ENCODE measurements at places on chromosomes 2 and 18. TPM values are rescaled to one million over a fixed set of nuclear protein-coding genes. Genes with fewer than 3 reads are reported as not detected.
A peak's percentile ranks its signal among the peaks of the same experiment; 100 is the strongest.

The ARHGEF33 gene
- total RNA-seq, result 0.06 TPM

The TDRD15 gene
- total RNA-seq, result not detected

The XIRP2 gene
- total RNA-seq, result 0.11 TPM

DNA sequence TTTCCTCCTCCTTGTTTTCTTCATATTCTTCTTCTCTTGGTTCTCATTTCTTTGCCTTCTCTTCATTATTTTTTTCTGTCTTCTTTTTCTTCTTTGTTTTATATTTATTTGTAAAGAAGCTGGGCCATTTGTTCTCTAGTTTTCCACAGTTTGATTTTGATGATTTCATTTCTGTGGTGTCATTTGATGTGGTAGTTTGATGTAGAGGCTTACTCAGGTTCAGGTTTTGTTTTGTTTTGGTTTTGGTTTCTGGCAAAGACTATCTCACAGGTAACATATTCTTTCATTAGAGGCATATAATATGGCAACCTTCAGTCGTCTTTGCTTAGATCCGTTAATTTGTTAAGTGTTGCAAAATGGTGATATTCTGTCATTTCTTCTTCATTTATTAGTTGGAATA, 75.3 kb downstream of the BABAM2 start:
- peaks cover 16% of the 10 kb centered on the region for H3K4me1 ChIP-seq
- H3K27me3 ChIP-seq, result no peaks in the 10 kb centered on the region
- H3K27ac ChIP-seq, result no peak overlapping the region
- DNase-seq, result no peak
- no peak overlapping the region for H3K4me3 ChIP-seq

- no peaks in the 10 kb centered on the region for H3K27me3 ChIP-seq
- H3K27ac ChIP-seq, result no peak overlapping the region
- no peaks in the 10 kb centered on the region for H3K4me1 ChIP-seq
- H3K36me3 ChIP-seq, result no peaks in the 10 kb centered on the region
- DNase-seq, result no peak
These were observed 53.8 kb downstream of the CYP27C1 start for GRCh38 chr2:127166231-127166860.

DNA sequence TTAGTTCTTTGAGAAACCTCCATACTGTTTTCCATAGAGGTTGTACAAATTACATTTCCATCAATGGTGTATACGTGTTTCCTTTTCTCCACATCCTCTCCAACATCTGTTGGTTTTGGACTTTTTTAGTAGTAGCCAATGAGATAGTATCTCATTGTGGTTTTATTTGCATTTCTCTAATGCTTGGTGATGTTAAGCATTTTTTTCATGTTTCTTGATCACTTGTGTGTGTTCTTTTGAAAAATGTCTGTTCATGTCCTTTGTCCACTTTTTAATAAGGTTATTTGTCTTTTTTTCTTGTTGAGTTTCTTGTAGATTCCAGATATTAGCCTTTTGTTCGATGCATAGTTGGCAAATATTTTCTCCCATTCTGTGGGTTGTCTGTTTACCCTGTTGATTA, 392.3 kb upstream of the ZEB2 start:
- H3K36me3 ChIP-seq, result no peaks in the 10 kb centered on the region
- H3K4me3 ChIP-seq, result no peak overlapping the region
- no peak for DNase-seq
- no peaks in the 10 kb centered on the region for H3K4me1 ChIP-seq

DNA sequence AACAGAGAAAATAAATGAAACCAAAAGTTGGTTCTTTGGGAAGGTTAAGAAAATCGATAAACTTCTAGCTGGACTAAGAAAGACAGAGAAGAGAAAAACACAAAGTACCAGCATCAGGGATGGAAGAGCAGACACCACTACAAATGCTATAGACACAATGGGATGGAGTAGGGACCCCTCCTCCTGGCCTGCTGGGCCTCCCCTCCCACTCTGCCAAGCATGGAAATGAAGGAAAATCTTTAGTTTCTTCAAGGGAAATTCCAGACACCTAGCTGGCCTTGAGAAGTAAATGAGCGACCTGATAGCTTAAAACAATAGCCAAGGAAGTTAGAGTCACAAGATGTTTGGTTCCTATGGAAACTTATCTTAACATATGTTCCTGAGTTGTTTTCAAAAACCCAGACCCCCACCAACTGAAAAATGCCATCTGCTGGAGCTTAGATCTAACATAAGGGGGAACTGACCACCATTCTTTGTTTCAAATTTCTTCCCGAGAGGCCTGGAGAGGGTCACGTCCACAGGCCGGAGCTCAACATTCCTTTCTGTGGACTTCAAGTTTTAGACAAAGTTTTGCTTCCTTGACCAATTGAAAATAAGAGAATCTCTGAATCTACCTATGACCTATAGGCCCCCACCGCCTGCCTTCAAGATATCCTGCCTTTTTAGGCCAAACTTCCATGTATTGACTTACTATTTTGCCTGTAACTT, 101.9 kb downstream of the BIN1 start:
- H3K4me1 ChIP-seq, result peaks cover 13% of the 10 kb centered on the region
- H3K4me3 ChIP-seq, result no peak overlapping the region
- H3K27ac ChIP-seq, result no peak overlapping the region
- DNase-seq, result no peak
- H3K36me3 ChIP-seq, result no peaks in the 10 kb centered on the region
- no peaks in the 10 kb centered on the region for H3K27me3 ChIP-seq

DNA sequence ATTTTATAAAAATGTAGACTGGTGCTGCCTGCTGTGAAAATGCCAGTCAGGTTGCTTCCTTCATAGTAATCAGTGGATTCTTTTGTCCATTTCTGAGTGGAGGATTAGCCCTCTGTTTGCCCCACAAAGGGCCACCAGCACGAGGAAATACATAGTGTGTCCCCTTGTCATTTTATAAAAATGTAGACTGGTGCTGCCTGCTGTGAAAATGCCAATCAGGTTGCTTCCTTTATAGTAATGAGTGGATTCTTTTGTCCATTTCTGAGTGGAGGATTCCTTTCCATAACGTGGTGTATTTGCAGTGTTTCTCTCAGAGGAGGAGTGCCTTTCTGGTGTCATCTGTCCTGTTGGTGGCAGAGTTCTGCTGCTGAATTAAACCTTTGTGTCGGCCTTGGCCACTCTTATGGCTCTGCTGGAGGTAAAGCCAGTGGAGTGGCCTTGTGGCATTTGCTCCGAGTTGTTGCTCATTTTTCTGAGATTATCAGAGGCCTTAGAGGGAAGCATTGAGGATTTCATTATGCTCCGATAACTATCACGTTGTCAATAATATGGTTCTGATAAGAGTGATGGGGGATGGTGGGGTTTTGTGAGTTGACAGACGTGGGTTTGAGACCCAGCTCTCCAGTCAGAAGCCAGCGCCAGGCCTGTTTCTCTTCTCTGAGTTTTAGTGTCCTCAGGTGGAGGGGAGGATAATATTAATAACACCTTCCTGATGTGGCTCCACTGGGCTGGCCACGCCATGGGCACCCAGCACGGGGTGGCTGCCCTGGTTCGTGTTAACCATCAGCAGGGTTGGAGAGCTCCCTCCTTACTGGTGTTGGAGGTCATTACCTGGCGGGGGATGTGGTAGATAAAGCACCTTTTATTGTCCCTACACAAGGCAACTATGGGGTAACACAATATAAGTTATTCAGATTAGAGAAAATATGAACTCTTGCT, 96.6 kb downstream of the NEDD4L start:
- no peak for DNase-seq
- H3K36me3 ChIP-seq, result no peaks in the 10 kb centered on the region
- peaks cover 13% of the 10 kb centered on the region for H3K4me1 ChIP-seq
- H3K27me3 ChIP-seq, result no peaks in the 10 kb centered on the region
- H3K4me3 ChIP-seq, result no peak overlapping the region

DNA sequence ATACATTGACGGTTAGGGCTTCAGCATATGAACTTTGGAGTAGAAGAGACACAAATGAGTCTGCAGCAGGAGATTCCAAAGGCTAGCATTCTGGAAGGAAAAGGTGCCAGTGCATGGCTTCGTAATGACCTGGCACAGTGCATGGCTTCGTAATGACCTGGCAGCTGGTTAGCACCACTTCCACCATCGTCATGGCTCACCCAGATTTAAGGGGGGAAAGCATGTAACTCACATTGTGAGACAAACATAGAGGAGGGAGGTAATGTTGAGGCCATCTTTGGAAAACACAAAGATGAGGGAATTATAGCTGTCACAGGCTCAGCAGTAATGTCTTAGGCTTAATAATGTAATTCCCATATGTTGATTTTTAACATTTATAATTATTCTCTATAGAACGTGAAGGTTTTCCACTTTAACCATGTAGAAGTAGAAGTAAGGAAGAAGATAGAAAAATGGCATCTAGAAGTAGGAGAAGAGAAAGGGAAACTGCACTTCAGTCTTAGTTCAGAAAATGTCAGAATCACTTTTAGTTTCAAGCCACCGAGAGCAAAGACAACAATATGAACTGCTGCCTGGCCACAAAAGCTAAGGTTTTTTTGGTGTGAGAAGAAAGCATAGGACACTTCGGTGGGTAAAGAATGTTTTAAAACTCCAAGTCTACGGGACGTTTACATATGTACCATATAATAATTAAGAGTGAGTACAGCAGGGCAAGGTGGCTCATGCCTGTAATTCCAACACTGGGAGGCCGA, 6.8 kb upstream of the STK25 start:
- H3K36me3 ChIP-seq, result no peaks in the 10 kb centered on the region
- DNase-seq, result no peak
- H3K27ac ChIP-seq, result no peak overlapping the region

- H3K36me3 ChIP-seq, result no peaks in the 10 kb centered on the region
- DNase-seq, result no peak
- H3K27me3 ChIP-seq, result no peaks in the 10 kb centered on the region
- no peak overlapping the region for H3K27ac ChIP-seq
- no peak overlapping the region for H3K4me3 ChIP-seq
These were observed 81.3 kb upstream of the SETBP1 start for GRCh38 chr18:44599412-44599811.

- no peaks in the 10 kb centered on the region for H3K27me3 ChIP-seq
- H3K4me1 ChIP-seq, result no peaks in the 10 kb centered on the region
- DNase-seq, result peak; percentile 29
- no peak overlapping the region for H3K4me3 ChIP-seq
- no peaks in the 10 kb centered on the region for H3K36me3 ChIP-seq
These were observed 1135.1 kb upstream of the CRIM1 start for GRCh38 chr2:35220461-35220860.

- DNase-seq, result no peak
- H3K4me1 ChIP-seq, result no peaks in the 10 kb centered on the region
- H3K27me3 ChIP-seq, result no peaks in the 10 kb centered on the region
- no peak overlapping the region for H3K27ac ChIP-seq
These were observed 40.4 kb downstream of the COL3A1 start for GRCh38 chr2:189014449-189015138.

GRCh38 chr2:20322527-20323300, 27.9 kb downstream of the PUM2 start:
- no peak overlapping the region for H3K4me3 ChIP-seq
- no peak for DNase-seq
- peaks cover 13% of the 10 kb centered on the region for H3K4me1 ChIP-seq
- no peaks in the 10 kb centered on the region for H3K27me3 ChIP-seq
- no peak overlapping the region for H3K27ac ChIP-seq

DNA sequence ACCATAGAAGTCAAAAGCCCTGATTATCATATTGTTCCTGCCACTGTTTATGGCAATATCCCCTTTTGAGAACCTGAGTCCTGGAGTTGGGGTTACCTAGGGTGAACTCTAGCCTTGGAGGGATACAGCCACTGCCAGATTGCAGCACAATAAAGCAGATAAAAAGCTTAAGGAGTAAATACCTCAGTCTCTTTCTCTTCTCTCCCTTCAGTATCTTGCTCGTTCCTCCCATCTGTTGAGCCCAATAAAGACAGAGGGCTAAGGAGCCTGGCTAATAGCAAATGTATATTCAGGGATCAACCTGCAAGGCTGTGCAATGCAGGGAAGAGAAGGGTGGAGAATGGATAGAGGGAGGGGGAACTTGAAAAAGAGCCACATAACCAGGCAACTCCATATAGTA, 8.0 kb upstream of the DPP4 start:
- H3K36me3 ChIP-seq, result no peaks in the 10 kb centered on the region
- peaks cover 24% of the 10 kb centered on the region for H3K4me1 ChIP-seq
- H3K4me3 ChIP-seq, result no peak overlapping the region
- H3K27me3 ChIP-seq, result no peaks in the 10 kb centered on the region
- no peak for DNase-seq

DNA sequence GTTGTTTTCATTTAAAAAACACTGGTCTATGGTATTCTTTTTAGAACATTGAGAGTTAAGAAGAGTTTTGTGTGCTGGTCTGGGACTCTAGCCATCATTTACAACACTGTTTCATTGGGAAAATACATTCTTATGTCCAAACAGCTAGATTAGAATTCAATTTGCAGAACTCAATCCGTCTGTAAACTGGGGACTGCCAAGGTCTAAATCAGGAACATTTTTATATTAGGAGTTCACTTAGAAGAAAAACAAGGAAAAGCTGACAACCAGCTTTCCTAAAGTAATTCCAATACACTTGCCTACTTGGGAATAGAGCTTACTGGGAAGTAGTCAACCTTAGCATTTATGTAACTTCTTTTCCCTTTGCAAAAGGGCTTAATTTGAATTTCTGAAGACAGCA, 91.5 kb upstream of the RNF152 start:
- no peak overlapping the region for H3K4me3 ChIP-seq
- no peaks in the 10 kb centered on the region for H3K27me3 ChIP-seq
- DNase-seq, result no peak
- H3K27ac ChIP-seq, result no peak overlapping the region

GRCh38 chr2:228321015-228321414, 139.5 kb upstream of the SPHKAP start:
- H3K4me3 ChIP-seq, result no peak overlapping the region
- DNase-seq, result no peak
- H3K36me3 ChIP-seq, result no peaks in the 10 kb centered on the region
- no peaks in the 10 kb centered on the region for H3K4me1 ChIP-seq

DNA sequence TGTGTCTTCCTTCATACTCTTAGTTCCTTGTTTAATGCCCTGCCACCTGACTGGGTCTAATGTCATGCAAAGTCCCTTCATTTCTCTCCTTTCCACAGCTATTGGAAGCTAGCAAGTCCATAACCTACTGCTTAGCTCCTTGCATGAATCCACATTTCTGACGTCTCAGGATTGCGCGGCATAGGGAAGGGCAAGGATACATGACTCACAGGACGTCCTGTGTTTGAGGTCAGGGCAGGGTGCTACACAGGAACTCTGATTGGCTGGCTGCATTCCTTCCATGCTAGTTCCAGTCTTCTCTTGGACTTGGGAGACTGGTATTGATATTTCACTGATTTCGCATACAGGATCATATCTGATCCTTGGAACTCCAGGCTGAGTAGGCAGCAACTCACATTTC, 137.9 kb downstream of the CDH2 start:
- H3K27ac ChIP-seq, result no peak overlapping the region
- no peaks in the 10 kb centered on the region for H3K36me3 ChIP-seq
- 0 out of 2 replicates have a peak, but pooled peaks cover 5% of the 10 kb centered on the region for H3K4me1 ChIP-seq
- H3K4me3 ChIP-seq, result no peak overlapping the region
- DNase-seq, result peak; percentile 26

DNA sequence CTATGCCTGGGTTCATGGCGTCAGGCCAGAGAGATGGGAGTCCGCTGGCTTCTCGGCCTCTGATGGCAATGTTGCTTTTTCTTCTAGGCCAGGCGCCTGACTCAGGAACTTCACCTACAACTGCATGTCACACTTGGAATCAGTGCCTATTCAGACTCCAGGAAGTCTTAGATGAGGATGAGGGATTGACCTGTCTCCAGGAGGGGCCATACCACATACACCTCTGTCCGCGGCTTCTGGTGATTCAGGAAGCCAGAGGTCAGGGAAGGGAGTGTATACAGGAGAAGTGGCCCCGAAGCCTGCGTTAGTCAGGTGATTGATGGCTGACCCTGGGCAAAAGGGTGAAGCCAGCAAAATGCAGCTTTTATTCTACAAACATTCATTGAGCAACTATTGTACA, 109.1 kb upstream of the RMDN2 start:
- DNase-seq, result no peak
- no peaks in the 10 kb centered on the region for H3K27me3 ChIP-seq
- H3K4me3 ChIP-seq, result no peak overlapping the region

All from PC-3 (cell line).